ENCODE measurements at places on chromosomes 16 and 17.

- DNase-seq = no peak
Observed at GRCh38 chr17:81301195-81302144, 6.4 kb upstream of the SLC38A10 start.

GRCh38 chr17:78232859-78233173 lies 1.4 kb downstream of the TMEM235 start:
- DNase-seq = no peak

DNA sequence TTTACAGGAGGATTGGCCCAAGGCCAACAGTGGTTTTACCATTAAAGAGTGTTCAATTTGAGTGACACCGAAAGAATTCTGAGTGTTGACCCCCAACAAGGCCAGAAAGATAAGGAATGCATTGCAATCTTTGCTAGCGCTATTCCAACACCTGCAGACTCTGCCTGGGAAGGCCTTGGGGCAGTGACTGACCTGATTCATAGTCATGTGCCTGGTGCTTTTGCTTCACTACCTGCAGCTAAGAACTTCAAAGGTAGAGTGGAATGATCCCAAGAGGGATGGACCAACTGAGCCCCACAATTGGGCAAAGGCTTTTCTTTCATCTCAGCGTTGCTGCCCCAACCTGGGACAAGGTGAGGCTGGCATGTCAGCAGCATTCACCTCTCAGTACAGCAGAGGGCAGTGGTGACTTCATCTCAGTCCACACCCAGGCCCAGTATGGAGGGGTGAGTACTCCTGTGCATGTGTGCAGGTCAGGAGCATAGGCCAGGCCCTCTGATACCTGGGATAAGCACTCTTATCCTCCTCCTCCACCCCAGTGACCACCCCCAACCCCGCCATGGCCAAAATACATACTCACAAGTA lies 149.6 kb upstream of the GNAO1 start:
- peak; percentile 86 for DNase-seq

GRCh38 chr16:81697616-81698309 lies 81.3 kb upstream of the PLCG2 start:
- no peak for DNase-seq

DNA sequence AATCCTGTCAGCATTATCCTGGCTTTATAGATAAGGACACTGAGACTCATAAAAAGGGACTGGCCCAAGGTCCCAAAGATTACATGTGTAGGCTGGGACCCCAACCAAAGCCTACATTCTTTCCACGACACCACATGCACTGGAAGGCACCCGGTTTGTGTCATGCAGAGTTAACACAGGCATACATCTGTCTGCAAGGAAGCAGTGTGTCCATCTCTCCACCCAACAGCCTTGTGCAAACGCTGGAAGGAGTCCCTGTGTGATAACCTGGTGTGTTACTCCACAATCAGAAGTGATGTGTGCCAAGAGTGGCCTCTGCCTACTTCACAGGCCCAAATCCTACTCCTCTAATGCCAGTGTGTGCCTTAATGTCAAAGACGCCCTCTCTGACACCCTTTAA lies 139.8 kb downstream of the PARN start:
- DNase-seq = no peak

GRCh38 chr17:64491994-64492393 lies 4.9 kb downstream of the POLG2 start:
- no peak for DNase-seq

GRCh38 chr17:66379996-66380395 lies 77.6 kb downstream of the PRKCA start:
- DNase-seq = no peak

- peak; percentile 28 for DNase-seq
Observed at GRCh38 chr16:31430380-31431052, 2.4 kb upstream of the COX6A2 start.

DNA sequence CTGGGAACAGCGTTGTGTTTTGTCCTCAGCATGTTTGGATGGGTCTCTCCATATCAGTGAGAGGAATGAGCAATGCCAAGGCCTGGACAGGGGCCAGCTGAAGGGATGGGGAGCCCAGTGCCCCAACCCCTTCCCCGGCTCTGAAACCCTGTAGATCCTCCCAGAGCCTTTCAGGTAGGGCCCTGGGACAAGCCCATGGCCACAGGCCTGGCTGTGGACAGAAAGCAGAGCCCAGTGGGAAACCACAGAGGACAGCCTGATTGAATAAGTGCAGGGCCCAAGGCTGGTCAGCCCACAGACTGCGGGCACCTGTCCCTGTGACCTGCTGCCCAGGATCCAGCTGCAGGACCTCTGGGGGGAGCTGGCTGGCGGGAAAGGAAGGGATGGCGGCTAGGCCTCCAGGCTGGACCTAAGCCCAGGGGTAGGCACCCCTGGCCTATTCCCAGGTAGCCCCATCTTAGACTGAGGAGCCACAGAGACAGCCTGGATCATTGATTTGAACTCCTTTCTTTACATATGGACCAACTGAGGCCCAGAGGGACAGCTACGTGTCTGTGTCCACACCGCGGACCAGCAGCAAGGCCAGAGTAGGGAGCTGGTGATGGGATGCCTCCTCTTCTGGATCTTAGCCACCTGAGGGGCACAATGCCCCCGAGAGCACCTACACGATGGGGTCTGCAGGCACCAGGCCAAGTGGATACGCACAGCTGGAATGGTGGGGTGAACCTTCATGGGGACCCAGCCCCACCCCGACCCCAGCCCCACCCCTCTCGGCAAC lies 1.3 kb downstream of the CCDC102A start:
- no peak for DNase-seq

GRCh38 chr16:87161822-87162676 lies 155.1 kb downstream of the C16orf95 start:
- DNase-seq = no peak

DNA sequence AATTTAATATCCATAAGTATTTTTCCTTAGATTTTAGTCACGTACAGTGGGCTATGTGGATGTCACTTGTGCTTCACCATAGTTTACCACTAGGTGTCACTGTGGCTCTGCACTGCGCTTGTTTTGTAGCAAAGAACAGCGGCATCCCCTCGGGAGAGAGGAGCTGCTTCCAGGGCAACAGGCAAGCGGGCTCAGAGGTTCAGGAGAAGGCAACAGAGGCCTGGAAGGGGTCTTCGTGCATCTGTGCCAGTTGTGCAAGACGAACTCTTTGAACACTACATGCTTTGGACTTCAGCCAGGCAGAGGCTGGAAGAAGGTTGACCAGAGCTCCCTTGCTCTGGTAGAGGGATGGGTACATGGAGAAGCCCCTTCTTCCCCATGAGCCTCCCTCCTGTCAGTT lies 20.6 kb downstream of the CYB561 start:
- peak; percentile 92 for DNase-seq

DNA sequence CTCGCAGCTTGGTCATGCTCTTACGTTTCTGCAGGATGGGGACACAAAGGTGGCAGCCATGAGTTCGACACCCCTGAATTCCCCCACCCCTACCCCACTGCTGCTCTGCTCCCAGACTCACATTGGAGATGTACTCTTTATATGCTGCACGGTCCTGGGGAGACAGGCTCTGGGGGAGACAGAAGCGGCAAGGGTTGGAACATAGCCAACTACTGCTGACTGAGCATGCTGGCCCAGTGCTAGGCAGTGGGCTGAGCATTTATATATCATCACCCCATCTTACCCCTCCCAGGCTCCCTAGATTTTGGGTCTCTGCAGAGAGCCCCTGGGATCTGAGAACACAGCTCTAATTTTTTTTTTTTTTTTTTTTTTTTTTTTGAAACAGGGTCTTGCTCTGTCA lies 8.1 kb upstream of the ATXN7L3 start:
- DNase-seq = no peak

GRCh38 chr16:68487669-68488068 lies 39.4 kb upstream of the SMPD3 start:
- DNase-seq = no peak

GRCh38 chr16:30921748-30922419 lies 1.5 kb upstream of the FBXL19 start:
- DNase-seq = peak; percentile 99

GRCh38 chr17:10612957-10613744 lies 44.0 kb downstream of the MYH3 start:
- no peak for DNase-seq

DNA sequence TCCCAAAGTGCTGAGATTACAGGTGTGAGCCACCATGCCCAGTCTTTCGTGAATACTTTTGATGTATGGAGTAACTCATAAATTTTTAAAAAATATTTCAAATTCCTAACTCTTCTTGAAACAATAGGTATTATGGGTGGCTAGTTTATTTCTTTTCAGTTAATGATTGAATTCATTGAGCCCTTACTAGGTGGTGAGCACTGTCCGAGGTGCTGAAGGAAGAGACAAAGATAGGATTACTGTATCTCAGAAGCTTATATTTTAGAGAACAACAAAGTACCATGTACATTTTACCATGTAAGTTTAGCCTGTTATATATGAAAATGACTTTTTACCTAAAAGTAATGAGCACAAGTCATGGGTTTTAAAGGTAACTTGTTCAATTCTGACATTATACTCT lies 418.3 kb downstream of the NPIPA7 start:
- DNase-seq = peak; percentile 72

DNA sequence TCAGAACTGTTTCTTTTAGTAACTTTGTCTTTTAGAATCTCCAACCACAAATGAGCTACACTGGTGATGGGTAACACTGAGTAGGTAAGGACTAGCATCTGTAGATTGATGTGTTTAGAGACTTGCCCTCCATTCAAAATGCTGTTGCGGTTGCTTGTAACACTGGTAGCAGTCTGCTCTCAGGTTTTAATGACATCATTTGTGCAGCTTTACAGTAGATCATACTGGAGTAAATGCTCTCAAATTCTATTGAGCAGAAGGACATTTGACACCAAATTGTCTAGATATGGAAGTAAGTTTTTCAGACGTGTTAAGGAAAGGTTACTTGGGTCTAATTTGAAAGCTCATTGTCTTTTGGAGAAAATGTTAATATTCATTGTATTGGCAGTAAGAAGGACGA lies 98.8 kb downstream of the NLK start:
- no peak for DNase-seq

DNA sequence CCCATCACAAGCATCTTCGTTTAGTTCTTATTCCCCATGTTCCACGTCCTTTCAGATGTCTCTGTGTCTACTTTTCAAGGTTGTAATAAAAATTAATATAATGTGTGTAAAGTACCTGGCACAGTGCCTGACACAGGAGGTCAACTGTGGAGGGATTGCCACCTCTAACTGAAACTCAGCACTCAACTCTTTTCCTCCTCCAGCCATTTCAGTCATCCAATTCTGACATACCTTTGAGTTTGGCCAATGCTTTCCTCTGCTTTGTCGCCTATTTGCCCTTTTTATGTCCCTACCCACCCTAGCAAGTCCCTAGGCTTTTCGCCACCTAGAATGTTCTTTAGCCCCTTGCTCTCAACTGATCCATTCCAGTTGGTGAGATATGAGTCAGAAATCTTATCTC lies 1.6 kb downstream of the UBE2Z start:
- DNase-seq = no peak

DNA sequence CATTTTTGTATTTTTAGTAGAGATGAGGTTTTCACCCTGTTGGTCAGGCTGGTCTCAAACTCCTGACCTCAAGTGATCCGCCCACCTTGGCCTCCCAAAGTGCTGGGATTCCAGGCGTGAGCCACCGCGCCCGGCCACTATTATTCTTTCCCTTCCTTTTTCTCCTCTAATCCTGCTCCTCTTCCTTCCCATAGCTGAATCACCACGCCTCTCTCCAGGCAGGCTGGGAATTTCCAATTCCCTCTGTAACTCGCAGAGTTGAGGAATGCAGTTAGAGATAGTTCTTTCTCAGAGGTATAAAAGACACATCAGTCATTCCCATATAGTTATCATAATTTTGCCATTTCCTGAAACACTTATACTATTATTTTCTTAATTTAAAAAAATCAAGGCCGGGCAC lies 11.2 kb downstream of the METTL16 start:
- DNase-seq = no peak

DNA sequence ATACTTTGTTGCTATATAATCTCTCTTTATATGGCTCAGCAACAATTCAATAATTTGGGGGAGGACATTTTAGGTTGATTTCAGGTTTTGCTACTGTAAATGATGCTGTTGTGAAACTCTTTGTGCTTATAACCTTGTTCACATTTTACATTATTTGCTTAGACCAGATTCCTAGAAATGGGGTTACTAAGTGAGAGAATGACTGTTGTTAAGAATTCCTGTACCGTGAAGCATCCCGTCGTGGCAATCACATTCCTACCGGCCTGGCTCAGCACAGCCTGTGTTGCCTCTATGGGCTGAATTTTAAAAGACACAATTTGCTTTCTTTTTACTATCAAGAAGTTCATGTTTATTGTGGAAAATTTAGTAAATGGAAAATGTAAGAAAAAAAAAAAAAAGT lies 31.4 kb downstream of the B9D1 start:
- no peak for DNase-seq

DNA sequence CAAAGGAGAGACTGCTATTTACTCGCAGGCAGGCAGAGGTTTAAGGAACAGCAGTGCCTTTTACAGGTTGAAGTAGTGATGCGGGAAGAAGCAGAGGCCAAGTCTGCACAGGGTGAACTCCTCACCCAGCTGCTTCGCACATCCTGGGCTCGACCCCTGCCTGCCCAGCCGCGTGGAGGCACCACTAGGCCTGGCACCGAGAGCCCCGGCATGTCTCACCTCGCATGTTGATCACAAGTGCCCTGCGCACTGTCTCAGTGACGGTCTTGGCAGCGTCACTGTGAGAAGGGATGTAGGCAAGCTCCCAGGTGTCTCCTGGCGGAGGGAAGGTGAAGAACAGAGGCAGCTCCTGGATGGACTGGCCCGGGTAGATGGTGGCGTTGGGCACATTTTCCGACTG lies 14.7 kb downstream of the ABCA3 start:
- no peak for DNase-seq

DNA sequence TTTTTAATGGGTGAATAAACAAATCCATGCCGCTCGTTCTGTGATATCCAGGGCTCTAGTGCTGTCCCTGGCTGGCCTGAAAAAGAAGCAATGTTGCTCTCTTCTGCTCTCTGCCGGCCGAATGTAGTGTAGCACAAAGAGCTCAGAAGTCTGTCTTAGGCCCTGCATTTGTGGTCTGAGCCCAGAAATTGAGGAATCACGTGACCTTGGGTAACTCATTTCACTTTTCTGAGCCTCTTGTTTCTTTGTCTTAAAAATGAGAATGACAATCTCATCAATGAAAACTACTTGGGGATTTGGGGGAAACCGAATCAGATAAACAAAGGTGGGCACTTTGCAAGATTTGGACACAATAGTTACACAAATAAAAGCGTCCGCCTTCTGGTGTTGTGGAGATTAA lies 381.6 kb upstream of the ASIC2 start:
- DNase-seq = peak; percentile 80

- DNase-seq = no peak
Observed at GRCh38 chr17:306116-306515, 46.5 kb downstream of the RPH3AL start.

- DNase-seq = no peak
Observed at GRCh38 chr16:54444851-54445458, 158.4 kb upstream of the IRX3 start.

Data from GM23338 (cell line).